ENCODE measurements at places on chromosomes 2 and 18.

DNA sequence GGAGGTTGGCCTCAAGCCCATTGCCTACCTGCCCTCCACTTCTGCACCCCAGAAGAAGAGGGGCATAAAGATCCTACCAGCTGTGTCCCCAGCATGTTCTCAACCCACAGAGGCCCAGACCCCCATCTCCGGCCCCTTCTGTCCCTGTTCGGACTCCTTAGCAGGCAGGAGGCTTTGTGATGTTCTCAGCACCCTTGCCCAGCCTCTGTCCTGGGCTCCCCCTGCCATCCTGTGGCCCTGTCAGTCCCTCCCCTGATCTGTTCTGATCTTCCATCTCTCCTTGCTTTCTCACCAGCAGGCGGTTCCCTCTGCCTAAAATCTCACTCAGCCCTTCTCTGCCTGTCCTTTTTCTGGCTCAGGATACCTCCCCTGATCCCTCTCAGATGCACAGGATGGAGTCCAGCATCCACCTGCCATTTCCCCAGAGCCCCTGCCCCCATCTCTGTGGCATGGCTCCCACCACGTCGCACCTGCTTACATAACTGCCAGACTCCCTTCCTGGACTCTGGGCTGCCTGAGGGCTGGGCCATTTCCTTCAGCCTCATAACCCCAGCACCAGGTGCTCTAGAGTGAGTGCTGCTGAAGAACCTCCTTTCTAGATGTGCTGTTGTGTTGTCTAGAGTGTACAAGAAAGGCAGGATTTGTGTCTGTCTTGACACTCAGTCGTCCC is 134.0 kb downstream of the CTIF start:
- DNase-seq: no peak

DNA sequence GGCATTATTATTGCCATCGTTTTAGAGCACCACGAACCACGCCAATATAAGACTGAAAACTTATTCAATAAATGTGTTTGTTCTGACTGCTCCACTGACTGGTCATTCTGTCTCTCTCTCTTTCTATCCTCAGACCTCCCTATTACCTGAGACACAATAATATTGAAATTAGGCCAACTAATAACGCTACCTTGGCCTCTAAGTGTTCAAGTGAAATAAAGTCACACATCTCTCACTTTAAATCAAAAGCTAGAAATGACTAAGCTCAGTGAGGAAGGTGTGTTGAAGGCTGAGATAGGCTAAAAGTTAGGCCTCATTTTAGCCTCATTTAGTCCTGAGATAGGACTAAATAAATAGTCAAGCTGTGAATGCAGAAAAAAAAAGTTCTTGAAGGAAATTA is 38.8 kb downstream of the G6PC2 start:
- no peak for DNase-seq

GRCh38 chr2:8511868-8512612 is 169.8 kb upstream of the ID2 start:
- no peak for DNase-seq

DNA sequence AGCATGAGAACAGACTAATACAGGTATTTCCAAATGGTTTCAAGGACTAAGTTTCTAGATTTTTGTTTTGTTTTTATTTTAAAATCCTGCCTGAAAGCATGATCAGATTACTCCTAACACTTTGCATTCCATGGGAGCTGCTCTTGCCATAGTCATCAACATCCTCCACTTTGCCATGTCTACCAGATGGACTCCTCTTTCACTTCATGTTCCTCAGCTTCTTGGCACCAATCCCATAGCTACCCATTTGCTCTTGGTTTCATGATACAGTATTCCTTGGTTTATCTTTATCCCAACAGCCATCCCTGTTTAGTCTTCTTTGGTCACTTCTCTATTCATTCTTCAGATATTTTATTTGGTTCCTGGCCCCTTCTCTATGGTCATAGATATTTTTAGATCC is 154.2 kb upstream of the CCDC195 start:
- DNase-seq: no peak

- DNase-seq: no peak
Measured at GRCh38 chr2:218387369-218388194, 5.5 kb downstream of the SLC11A1 start.

- no peak for DNase-seq
Measured at GRCh38 chr18:26700201-26700600, 151.8 kb upstream of the KCTD1 start.

DNA sequence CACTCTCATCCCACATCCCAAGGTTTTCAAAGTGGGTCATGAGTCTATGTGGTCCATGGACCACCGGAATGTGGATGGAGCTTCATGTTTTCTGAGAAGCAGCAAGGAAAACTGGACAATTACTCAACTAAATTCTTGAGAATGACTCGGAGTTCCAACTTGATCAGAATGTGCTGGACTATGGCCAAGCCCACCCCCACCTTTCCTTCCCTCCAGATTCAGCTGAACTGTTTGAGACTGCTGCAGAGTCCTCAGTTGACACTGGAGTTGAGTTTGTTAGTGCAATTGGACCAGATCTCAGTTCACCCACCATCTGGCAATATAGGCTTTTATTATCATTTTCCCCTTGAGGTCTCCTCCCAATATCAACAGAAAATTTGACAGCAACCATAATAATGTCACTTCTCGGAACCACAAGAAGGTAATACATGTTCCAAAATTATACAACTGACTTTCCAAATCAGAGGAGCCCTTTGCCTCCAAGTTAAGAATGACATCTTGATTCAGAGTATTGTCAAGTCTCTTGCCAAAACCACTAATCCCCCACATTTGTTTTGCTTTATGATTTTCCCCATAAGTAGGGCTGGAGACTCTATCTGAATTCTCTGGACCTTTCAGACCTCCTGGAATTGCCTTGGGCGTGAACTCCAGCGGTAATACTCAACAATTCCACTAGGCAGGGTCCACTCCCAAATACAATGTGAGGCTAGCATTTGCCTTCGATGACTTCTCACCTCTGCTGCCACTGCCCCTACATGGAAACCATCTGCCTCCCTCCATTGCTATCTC is 8.8 kb downstream of the COL4A4 start:
- no peak for DNase-seq

GRCh38 chr2:165357758-165358157 is 111.7 kb upstream of the CSRNP3 start:
- no peak for DNase-seq

DNA sequence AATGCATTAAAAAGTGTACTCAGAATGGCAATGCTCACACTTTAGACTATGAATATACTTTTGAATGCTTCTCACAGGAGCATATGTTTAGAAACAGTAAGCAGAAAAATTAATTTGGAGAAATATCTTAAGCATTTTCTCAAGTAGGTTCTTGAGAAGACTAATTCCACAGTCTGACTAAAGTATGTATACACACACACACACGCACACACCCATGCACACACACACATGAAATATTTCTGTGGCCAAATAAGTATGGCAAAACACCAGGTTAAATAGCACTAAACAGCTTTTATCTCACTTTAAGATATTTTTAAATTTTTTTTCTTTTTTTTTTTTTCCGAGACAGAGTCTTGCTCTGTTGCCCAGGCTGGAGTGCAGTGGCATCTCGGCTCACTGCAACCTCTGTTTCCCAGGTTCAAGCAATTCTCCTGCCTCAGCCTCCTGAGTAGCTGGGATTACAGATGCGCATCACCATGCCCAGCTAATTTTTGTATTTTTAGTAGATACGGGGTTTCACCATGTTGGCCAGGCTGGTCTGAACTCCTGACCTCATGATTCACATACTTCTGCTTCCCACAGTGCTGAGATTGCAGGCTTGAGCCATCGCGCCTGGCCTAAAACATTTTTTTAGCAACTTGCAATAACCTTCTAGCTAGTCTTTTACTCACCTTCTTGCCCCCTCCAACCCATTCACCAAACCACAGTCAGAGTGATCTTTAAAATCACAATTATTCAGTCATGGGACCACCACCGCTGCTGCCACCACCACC is 67.5 kb upstream of the SCG2 start:
- no peak for DNase-seq

- DNase-seq: no peak
Measured at GRCh38 chr2:210172219-210172575, 988 bp upstream of the KANSL1L start.

GRCh38 chr2:88810017-88810416 is 118.5 kb downstream of the RPIA start:
- no peak for DNase-seq

DNA sequence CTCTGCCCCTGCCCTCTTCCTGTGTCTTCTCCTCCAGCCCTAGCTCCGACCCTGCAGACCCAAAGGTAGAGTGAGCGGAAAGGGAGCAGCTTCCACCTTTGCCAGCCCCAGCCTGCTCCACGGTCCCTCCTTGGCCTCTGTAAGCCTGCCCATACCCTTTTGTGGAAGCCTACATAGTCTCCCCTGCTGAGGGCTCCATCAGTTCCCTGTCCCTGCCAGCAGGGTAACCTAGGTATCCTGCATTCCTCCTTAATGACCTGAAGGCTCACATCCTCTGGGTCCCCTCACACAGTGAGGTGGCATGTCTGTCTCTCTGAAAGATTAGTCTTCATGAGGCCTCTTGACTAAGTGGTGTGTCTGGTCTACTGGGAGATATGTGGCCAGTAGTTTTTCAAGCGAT is 20.5 kb upstream of the ACKR3 start:
- no peak for DNase-seq

GRCh38 chr18:74547860-74548259 is 13.6 kb downstream of the CNDP1 start:
- no peak for DNase-seq

DNA sequence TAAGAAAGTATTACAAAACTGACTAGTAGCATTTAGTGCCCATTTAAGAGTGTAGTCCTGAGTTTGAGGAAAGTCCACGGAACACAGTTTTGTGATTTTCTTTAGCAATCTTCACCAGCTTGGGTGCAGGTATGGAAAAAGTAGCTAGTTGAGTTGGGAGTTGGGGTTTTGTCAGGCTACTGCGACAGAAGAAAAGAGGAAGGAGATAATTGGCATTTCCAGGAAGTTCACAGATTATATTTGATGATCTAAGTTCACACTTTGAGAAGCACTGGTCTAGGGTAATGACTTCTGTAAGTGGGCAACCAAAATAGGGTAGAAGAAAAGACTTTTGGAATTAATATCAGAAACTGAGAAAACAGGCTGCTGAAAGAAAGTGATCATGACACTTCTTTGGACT is 52.1 kb downstream of the VIL1 start:
- DNase-seq: no peak

GRCh38 chr2:132761437-132761836 is 91.4 kb upstream of the LYPD1 start:
- DNase-seq: no peak

- no peak for DNase-seq
Measured at GRCh38 chr2:36570416-36570815, 27.6 kb downstream of the FEZ2 start.

DNA sequence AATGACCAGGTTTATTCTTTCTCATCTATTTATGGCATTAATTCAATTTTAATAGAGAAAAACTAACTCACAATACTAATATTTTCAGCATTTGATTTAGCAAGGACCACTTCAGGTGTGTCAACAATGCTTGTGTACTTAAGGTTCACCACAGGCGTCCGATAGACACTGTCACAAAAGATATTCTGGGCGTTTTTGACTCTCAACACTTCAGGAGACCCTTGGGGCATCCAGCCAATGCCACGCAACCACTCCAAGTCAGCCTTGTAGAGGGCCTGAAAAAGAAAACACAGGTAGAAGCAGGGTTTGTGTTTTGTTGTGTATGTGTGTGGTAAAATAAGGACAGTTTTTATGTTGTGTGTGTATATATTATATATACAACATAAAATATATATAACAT is 158.2 kb downstream of the NEB start:
- DNase-seq: no peak

DNA sequence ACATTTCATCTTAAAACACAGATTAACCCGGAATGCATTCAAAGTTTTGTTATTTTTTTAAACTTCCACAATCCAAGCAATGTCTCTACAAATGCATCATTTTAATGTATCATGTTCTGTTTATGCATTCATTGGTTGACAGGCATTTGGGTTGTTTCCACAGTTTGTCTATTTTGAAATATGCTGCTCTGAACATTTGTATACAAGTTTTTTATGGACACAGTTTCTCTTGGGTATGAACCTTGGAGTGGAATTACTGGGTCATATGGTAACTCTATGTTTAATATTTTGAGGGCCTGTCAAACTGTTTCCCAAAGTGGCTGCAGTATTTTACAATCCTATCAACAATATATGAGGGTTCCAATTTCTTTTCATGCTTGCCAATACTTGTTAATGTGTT is 57.3 kb downstream of the GULP1 start:
- no peak for DNase-seq

GRCh38 chr2:241224851-241225438 is 36.5 kb downstream of the ANO7 start:
- DNase-seq: no peak

DNA sequence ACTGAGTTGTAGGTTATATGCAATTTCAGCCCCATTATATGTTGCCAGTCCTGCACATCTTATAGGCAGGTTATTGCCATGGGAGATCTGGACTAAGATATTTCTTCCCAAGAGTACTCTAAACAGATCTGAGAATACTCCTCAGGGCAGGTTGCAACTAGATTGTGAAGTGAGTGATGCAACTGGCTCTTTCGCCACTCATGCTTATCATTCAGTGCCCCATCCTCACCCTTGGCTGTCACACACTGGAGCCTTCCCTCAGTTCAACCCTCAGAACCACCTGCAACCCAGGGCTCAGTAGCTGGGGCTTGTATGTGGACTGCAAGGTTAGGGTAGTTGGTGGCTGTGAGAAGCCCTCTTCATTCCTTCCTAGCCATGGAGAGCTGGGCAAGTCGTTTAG is 14.1 kb downstream of the MERTK start:
- no peak for DNase-seq

GRCh38 chr2:11254100-11254536 is 90.3 kb downstream of the ROCK2 start:
- DNase-seq: no peak

- DNase-seq: no peak
Measured at GRCh38 chr18:9139400-9140039, 2.9 kb downstream of the ANKRD12 start.

DNA sequence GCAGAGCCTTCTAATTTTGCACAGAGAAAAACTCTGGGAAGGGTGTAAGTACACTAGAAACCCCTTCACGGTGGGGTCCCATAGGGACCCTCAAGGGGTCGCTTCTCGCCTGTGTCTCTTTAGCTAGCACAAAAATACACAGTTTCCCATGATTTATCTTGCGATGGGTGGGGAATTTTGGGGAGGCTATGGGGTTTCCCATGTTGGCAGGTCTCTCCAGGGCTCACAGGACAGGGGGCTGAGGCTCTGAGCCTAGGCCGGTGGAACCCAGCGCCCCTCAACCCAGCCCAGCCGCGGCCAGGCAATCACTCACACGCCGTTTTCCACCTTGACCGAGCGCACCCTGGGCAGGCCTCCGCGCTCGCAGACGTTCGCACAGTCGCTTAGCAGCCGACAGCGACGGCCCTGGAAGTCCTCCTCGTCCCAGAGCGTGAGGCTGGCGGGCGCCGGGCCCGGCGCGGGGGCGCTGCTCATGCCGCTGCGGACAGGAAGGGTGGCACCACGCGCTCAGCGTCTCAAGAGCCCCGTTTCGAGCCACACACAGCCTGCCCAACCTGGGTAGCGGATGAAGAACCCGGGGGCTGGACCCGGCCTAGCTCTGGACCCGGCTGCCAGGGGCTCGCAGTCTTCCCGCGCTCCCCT is 398 bp downstream of the CRYBA2 start:
- DNase-seq: no peak
